MV-4-11 (cell line): ENCODE measurements at places on chromosomes 16 and 17.

GRCh38 chr16:71373073-71373472, 14.6 kb downstream of the CALB2 start:
- no peak for DNase-seq

DNA sequence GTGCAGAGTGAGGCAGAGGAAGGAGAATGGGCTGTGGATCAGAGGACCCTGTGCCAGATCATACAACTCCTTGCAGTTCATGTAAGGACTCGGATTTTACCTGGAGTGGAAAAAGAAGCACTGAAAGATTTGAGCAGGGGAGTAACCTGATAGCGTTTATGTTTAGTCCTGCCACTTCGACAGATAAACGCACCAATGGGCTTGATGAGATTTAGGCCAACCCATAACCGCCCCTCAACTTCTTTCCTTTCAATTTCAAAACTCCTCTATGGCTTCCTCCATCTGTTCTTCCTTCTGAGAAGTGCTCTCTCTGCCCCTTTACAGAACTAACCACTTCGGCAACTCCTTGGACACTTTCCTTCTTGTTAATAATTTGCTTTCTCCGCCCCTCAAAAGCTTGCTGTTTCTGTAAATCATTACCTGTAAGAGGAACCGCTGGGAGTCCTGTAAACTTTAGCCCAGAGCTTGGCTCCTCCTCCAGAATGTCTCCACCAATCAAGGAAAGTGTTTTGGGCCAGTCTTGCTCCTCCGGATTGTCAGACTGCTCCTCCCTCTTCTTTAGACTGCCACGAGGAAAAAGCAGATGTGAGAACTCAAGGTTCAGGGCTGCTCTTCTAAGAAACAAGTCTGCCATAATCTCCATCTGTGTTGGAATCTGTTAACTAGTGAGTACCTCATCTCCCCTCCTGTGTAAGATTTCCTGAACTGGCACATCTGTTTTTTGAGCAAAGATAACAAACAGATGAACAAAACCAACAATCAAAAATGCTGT, at the start of gene ACSM3:
ACSM3 (plus strand) TSS at position 554 of the 772 bp plus-strand sequence. CDS start 6,021 bp downstream, outside the sequence.
- DNase-seq, result peak; percentile 95

DNA sequence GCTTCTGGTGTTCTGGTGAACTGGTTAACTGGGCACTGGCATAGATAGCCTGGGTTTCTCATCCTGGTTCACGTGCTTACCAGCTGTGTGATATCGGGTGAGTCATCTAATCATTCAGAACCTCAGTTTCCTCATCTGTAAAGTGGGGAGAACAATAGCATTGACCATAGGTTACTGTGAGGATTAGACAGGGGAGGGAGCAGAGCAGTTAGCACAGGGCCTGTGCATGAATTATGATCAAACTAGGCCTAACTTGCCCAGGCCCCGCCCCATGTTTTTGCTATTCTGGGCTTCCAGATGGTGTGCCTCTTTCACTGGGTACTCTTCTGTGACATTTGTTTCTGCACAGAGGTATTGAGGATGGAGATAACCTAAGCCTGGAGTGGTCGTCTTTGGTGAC, 4.6 kb upstream of the KLHL36 start:
- DNase-seq, result peak; percentile 51

DNA sequence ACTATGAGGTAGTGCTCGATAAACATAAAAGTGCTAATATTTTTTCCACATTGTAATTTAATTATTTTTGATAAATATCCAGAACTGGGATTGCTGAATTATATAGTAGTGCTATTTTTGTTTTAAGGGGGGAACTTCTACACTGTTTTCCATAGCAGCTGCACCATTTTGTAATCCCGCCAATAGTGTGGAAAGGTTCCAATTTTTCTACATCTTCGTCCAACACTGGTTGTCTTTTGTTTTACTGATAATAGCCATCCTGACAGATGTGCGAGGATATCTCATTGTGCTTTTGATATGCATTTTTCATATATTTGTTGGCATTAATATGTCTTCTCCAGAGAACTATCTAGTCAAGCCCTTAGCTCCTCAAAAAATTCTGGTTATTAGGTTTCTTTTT, 259.6 kb upstream of the KCNJ16 start:
- DNase-seq, result no peak

GRCh38 chr16:46896314-46896968, 12.3 kb downstream of the GPT2 start:
- no peak for DNase-seq

- no peak for DNase-seq
These were observed 165.6 kb downstream of the SPECC1 start for GRCh38 chr17:20174588-20175265.

DNA sequence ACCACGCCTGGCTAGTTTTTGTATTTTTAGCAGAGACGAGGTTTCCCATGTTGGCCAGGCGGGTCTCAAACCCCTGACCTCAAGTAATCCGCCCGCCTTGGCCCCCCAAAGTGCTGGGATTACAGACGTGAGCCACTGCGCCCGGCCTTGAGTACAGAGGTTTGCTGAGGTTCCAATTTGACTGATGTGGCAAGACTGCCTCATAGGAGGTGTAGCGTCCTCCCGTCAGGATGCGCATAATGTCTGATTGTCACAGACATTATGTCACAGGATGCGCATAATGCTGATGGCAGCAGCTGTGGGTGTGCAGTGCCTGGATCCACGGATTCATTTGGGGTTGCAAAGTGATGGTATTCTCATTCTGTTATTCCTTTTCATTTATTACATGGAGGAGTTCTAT, 45.2 kb downstream of the HAPSTR1 start:
- DNase-seq, result no peak

- DNase-seq, result no peak
These were observed 41.7 kb downstream of the SLC5A11 start for GRCh38 chr16:24887472-24887871.

DNA sequence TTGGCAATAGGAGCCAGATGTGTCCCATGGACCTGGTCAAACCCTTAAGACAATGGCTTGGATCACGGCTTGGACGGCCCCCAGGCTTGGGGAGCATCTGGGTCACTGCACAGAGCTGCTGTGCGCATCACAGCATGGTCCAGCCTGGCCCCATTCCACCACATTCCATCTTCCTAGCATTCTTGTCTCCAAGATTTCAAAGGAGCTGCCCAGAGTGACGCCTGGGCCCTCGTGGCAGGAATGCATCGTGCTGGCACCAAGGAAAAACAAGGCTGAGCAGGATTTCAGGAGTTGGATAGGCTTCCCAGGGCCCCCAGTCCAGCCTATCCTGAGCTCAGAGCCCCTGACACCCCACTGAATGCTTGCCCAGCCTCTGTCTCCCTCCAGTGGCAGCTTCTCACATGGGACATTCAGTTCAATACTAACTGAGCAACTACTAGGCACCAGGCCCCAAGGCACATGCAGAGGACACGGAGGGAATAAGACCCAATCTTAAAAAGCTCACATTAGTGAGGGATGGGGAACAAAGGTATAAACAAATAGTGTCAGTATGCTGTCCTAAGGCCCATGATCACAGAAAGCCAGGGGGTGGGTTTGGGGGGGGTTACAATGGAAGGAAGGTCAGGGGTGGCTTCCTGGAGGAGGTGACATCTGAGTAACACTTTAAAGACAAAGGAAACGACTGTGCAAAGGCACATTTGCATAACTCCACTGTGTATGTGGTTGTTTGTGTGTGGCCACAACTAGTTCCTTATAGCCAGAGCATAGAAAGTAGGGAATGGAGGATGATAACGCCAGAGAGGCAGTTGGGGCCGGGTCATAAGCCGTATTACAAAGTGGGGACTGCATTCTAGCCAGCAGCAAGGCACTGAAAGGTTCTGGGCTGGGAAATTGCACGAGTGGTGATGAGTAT, 34.1 kb downstream of the TK2 start:
- peak; percentile 85 for DNase-seq

- DNase-seq, result no peak
These were observed 7.6 kb downstream of the CDH16 start for GRCh38 chr16:66911112-66911511.

DNA sequence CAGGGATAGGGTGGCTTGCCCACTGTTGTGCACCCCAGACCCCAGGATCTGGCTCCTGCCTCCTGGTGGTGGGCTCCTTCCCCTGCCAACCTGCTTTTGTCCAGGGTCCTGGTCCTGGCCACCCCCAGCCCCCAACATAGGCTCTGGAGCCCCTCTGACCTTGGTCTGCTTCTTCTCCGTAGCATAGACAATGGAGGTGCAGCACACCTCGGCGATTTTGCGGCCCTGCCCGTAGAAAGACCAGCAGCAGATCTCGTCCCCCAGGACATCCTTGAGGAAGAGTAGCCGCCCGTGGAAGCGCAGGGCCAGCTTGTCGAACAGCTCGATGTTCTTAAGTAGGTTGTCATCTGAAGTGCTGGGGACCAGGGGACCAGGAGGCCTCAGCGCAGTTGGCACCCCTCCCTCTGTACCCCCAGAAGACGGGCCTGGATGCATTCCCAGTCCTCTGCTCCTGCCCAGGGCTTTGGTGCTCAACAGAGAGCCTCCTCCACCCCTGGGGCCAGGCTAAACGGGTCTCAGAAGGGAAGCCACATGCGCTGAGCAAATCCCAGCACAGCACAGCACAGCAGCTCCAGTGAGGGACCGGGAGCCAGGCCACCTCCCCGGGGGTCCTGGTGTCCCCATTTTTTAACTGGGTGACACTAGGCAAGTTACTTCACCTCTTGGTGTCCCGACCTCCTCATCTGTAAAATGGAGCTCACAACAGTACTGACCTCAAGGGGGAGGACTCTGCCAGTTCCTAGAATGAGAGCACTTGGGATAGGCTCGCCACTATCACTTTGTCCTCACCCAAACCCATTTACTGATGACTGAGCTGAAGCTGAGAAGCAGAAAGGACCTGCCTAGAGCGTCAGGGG, 10.8 kb downstream of the ASPHD1 start:
- DNase-seq, result no peak

- no peak for DNase-seq
These were observed 19.3 kb downstream of the CDH1 start for GRCh38 chr16:68756239-68756915.

DNA sequence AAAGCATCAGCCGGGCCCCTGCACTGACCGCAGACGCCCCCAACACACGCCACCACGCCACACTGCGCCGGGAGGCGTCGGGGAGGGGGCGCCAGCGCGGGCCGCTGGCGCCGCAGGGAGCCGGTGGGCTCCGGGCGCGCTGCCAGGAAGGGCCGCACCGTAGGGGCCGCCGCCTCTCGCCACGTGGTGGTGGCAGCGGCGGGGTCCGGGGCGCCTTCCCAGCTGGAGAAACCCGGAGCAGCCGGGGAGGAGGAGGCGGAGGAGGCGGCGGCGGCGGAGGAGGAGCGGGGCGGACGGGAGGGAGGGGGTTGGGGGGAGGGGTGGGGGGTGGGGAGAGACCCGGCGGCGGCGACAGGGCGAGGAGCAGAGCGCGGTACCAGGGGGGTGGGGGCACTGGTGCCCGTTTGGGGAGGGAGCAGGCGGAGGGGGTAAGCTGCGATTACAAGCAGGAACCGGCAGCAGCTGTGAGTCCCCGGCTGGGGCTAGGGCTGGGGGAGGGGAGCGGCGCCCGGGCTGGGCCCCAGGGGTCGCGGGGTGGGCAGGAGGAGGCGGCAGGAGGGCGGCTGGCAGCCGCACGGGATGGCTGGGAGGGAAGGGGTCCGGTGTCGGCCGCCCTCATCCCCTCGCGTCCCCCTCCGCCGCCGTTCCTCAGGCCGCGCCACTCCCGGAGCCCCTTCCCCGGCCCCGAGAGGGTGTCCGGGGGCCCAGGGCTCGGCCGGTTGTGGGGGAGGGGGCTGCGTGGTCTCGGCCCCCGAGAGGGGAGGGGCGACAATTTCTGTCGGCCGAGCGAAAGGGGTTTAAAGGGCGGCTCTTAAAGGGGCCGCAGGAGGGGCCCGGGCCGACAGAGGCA, at the start of gene TBKBP1:
TBKBP1 (plus strand) TSS at position 431 of the 850 bp plus-strand sequence. CDS start 1,952 bp downstream, outside the sequence.
- DNase-seq, result no peak

- peak; percentile 5 for DNase-seq
These were observed 52.5 kb downstream of the VAT1L start for GRCh38 chr16:77840673-77841501.

- DNase-seq, result no peak
These were observed 28.9 kb upstream of the SPPL2C start for GRCh38 chr17:45815752-45816151.

DNA sequence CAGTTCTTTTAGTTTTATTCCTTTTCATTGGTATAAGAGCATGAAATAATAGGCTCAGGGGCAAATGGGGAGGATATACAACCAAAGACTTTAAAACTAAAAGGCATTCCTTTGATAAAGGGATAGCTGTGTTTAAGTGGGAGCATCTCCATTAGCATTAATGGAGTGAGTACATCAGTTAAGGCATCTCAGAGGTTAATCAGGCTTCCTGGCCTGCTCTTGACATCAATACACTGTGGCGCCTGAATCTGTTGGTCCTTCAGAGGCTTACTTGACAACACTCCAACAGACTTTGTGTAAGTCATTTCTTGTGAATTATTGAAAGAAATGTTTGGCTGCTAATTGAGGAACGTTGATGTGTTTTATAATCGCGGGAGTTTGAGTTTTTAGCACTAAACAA, 230.7 kb downstream of the BCAS3 start:
- DNase-seq, result no peak

DNA sequence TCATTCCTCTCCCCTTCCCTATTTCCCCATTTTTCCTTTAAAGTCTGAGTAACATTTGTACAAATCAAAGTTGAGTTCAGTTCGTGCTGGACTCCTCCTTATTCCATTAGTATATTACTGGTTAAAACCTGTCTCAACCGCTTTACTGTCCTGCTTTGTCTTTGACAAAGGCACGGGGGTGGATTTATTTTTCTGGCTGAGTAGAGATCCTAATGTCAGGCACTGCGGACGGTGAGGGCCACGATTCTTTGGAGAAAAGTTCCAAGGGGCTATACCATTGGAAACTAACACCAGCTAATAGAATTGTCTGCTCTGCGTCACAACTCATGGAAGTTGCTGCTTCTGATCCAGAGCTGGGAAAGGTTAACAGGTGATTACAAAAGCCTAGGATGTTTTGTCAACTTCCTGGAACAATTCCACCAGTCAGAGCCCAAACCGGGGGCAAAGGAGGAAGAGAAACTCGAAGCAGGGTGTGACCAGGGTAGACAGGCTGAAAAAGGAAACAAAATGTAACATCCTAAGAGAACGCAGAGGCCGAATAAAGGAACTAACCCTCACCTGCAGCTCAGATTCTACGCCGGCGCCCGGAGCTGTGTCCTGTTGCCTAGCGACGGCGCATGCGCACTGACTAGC, 12.4 kb downstream of the TAT start:
- DNase-seq, result peak; percentile 90

DNA sequence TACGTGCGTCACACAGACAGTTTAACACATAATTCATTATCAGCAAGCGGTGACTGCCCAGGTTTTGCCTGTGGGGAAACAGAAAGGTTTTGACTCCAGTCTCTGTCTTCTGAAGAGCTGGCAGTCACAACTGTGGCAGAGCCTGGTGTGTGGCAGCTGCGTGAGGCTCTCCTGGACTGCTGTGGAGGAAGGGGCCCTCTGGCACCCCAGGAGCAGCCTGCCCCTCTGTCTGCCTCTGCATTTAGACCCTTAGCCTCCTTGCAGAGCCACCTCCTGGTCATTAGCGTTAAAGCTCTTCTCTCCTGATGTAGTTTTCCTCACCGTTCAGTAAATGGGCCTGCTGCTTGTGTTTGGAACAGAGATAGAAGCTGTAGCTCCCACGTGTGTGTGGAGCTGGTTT, 10.9 kb downstream of the RAB40C start:
- no peak for DNase-seq

DNA sequence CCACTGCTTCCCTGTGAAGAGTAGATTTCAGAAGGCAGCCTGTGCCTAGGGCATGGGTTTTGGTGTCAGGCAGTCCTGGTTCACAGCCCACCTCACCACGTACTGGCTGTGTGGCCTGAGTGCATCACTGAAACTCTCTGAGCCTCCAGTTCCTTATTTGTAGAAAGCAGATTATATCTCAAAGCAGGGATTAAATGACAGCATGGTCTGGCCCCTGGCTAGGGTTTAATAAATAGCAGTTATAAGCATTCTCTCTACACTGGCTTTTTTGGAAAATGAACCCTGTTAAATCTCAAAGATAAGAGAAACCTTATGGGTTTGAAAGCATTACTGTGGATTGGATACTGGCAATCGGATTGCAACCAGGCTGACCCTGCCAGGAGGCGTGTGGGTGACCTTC, 2.9 kb upstream of the MT1M start:
- peak; percentile 34 for DNase-seq
